Naive thymus-derived CD8-positive, alpha-beta T cell (primary cell): ENCODE measurements at places on chromosomes 1 and 21. TPM values are rescaled to one million over a fixed set of nuclear protein-coding genes. Genes with fewer than 3 reads are reported as not detected.

DNA sequence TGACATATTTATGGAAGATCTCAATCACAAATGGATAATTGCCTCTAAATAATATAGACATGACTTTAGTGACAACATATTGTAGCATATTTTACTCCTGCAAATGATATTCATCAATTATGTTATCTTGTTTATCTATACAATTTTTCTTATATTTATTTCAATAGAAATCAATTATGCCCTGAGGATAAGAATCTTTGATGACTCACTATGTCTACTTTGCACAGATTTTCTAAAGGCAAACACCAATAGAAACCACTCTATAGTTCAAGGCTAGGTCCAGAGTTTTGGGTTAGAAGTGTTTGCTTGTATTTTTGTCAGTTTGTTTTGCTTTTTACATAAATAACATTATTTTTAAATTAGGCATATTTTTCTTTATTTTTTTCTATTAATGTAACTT is 879.0 kb downstream of the LTN1 start:
- DNase-seq = no peak

- DNase-seq = no peak
These were observed 3.2 kb downstream of the PGLYRP4 start for GRCh38 chr1:153345187-153346076.

DNA sequence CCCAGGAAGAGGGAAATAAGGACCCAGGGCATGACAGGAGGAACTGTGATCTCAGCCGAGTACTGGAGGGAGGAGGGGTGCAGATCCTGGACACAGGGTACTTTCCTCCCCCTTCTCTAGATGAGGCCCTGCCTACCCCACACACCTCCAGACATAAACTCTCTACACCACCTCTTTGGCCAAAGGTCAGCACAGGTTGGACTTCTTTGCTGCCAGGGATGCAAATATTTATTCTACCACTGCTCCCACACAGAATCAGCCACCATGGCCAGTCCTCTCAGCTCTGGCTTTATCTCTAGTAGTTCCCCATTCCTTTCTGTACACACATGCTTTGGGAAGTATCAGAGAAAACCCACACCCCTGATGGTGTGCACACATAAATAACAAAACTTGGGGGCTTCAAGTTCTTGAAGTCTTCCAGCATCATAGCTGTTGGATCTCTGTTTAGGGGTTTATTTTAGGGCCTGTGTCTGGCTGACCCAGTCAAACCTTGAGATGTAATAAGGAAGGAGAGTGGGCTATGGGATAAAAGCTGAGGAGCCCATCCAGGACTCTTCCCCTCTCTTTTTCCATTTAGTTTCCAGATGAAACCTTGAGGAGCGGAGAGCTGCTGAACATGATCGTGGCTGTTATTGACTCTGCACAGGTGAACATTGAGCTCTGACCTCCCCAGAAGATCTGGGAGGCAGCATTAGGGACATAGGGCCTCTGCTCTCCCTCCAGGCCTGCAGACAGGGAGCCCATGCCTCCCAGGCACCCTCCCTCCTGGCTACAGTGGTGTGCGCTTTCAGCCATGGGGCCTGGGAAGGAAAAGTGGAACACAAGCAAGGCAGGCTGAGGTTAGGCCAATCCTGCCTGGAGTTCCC is 6.7 kb upstream of the SLC27A3 start:
- DNase-seq = no peak

DNA sequence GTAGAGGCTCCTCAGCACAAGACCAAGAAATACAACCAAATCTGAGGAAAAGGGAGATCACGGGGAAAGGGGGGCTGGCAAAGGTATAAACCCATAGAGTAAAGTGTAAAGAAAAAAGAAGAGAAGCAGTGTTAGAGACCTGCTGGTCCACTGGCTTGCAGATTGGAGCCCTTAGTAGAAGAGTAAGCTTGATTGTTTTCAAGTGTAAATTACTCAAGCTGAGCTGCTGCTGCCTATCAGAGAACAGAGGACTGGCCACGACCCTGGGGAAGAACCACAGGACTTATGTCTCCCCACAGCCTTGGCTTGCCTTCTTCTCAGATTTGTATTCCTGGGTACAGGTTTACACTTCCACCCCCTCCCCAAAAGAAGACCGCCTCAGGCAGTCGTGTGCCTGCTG is 294.2 kb downstream of the LMX1A start:
- DNase-seq = no peak

GRCh38 chr1:203049576-203050180 is 23.4 kb downstream of the PPFIA4 start:
- DNase-seq = no peak

DNA sequence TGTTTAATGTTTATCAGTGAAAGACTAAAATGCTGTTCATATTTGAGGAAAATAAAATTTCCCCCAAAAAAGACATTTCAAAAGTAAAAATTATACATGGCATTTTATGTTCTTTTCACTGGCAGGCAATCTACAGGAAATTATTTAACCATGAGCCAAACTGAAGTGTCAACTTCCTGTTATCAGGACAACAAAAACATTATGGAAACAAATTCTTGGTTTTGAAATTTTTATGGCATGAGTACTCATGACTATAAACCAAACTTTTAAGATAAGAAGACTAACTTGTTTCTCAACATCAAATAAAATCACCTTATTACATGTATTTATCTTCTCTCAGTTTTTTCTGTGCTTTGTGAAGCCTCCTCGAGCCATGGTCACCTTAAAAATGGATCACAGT is 698.6 kb downstream of the LTN1 start:
- no peak for DNase-seq

DNA sequence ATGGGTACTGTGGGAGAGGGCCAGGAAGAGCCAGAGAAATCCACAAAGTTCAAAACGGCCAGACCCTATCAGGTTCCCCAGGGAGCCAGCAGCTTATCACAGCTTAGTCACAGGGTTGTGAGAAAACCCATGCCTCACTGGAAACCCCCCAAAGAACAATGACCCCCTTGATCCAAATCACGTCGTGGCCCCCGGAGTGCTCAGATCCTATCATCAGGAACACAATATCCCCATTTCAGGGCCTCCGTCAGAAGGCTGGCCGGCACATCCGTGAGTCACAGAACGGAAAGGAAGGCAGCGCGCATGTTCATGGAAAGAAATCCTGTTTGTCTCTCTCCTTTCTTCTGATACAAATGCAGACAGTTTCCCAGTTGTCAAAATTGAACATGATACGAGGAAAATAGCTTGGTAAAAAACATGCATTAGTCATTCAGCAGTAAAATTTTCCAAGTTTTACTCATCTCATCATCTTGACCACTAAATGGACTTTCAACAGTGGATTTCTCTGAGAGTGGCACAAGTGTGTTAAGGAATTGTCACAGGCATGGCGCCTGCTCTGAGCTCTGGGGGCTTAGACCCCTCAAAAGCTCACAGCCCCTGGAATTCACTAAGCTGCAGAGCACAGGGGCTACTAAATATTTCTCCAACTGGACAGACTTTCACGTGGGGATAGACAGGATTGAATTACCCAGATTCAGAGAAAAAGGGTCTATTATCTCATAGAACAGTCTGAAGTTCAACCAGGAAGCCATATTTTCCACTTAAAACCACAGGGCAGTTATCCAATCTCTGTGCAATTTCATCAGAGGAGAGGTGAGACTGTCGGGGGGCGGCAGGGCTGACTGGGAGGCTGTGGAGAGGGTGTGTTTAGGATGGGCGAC is 124.8 kb downstream of the RIPK4 start:
- no peak for DNase-seq

DNA sequence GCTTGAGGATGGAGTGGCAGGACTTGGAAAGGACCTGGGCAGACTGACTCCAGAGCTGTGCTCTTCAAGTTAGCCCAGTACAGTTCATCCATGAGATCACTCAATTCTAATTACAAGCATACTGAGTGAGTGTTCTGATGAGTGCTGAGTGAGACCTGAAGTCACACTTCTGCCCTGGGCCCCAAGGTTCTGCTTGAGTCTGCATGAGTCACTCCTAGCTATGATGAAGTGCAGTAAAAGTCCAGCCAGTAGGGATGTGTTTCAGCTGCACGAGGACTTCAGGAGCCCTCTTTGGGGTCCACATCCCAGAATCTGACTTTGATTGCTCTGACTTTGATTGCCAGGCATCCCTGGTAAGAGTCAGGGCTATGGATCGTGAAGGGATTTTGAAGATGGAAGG is 35.8 kb downstream of the PLEKHA6 start:
- no peak for DNase-seq

- DNase-seq = no peak
These were observed 23.9 kb downstream of the LDLRAD2 start for GRCh38 chr1:21836010-21836409.

DNA sequence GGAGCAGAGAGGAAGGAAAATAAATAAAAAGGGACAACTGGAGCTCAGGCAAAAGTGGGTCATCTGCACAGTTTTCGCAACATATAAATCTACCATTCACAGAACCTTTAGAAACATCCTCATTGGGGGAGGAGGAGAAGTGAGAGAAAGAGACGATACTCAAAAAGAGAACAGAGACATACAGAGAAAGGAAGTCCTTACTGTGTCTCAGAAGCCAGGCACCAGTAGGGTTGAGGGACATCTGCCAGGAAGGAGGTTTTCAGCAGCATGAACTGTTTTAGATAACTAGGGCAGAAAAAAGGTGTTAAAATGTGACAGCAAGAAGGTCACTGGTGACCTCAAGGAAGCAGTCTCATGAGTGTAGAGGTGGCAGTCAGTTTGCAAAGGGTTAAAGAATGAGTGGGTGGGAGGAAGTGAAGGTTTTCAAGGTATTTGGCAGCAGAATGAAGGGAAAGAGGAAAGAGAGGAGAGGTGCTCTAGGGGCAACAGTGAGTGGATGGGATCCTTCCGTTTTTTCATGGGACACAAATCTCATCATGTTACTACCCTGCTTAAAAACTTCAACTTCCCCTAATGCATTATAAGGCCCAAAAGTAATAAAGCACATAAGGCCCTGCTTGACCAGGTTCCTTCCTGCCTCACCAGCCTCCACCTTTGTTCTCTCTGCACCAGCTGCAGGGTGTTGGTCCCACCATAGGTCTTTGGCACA is 9.5 kb downstream of the JAK1 start:
- no peak for DNase-seq

GRCh38 chr1:45543581-45544417 is 6.8 kb upstream of the AKR1A1 start:
- DNase-seq = peak; percentile 66

DNA sequence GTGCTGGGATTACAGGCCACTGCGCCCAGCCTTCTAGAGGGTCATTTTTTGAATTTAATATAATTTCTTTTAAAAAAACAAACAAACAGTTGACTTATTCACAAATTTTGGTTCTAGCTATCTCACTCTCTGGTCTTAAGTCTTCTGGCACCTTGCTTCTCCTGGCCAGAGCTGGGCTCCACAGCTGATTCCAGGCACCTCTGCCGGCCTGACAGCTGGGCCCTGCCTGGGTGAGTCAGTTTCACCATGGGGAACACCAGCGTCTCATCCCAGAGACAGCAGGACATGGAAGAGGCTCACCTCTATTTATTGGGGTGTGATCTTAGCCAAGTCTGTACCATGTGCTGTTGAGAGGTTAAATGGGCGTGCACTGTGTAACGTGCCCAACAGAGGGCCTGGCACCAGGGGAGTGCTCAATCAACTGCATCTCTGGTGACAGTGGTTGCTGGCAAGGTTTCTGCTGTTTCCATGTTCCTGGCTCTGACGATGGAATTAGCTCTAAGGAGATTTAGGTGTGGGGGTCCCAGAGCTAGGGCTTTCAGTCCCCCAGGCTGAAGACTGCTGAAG is 956 bp downstream of the CPLANE2 start:
- DNase-seq = peak; percentile 37

GRCh38 chr1:201945863-201946223 is 505 bp downstream of the LMOD1 start:
- no peak for DNase-seq

- DNase-seq = no peak
These were observed 35.9 kb upstream of the NEK2 start for GRCh38 chr1:211711315-211711705.

DNA sequence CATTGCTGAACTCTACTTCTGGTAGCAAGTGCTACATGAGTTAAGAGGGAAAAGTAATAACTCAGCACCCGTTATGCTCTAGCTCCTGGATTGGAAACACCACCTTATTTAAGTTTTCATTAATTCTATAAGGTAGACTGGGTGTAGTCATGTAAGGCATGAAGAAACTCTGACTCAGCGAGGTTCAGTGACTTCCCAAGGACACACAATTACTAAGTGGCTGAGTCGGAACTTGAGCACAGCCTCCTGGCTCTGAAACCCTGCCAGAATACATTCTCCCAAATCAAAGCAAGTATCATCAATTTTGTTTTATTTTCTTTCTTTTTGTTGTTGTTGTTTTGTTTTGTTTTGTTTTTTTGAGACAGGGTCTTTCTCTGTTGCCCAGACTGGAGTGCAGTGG is 29.1 kb upstream of the SCCPDH start:
- no peak for DNase-seq

- DNase-seq = no peak
These were observed 39.5 kb downstream of the RASAL2 start for GRCh38 chr1:178133239-178133989.

GRCh38 chr1:71899881-71900280 is 382.5 kb downstream of the NEGR1 start:
- no peak for DNase-seq

GRCh38 chr1:180181996-180182642 is 27.4 kb downstream of the QSOX1 start:
- DNase-seq = no peak

GRCh38 chr1:37676281-37677142 is 15.8 kb upstream of the CDCA8 start:
- no peak for DNase-seq

GRCh38 chr1:220655509-220655908 is 34.7 kb upstream of the C1orf115 start:
- DNase-seq = no peak

- no peak for DNase-seq
These were observed 389.7 kb downstream of the PTPRU start for GRCh38 chr1:29626066-29626465.

DNA sequence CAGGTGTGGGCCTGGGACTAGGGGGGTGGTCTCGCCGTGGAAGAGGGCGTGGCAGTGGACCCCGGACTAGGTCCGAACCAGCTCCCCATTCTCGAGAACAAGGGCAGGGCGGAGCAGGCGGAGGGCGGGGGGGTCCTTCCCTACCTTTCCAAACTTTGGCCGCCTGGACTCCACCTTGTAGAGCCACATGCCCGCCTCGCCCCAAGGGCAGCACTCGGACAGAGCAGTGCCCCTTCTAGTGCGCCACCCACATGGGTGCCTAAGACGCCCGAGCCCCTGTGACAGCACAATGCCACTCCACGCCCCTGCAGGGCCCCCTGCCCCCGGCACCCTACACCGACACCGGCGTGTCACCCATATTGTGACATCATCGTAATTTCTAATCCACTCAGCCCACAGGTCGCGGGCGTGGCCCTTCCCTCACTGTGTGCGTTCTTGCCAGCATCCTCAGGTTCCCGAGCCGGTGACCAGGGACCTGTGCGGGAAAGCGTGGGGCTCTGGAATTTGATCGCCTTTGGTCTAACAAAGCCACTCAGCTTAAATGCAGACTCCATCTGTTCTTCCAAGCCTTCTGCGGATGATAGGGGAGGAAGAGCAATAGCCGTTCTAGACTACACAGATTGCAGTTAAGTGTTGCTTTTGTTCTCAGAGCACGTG is 553 bp upstream of the STMN1 start:
- peak; percentile 71 for DNase-seq

Gene VANGL2
- not detected for polyA plus RNA-seq

Gene ZFP69
- polyA plus RNA-seq = 6.2 TPM

Gene LENEP
- polyA plus RNA-seq = not detected

Gene FMO4
- 1.1 TPM for polyA plus RNA-seq

Gene KRTAP19-1
- polyA plus RNA-seq = not detected

Gene IL22RA1
- polyA plus RNA-seq = not detected

Gene PIGV
- 14.4 TPM for polyA plus RNA-seq

Gene CCDC190
- not detected for polyA plus RNA-seq
